ENCODE measurements at places on chromosomes 2 and 18.

DNA sequence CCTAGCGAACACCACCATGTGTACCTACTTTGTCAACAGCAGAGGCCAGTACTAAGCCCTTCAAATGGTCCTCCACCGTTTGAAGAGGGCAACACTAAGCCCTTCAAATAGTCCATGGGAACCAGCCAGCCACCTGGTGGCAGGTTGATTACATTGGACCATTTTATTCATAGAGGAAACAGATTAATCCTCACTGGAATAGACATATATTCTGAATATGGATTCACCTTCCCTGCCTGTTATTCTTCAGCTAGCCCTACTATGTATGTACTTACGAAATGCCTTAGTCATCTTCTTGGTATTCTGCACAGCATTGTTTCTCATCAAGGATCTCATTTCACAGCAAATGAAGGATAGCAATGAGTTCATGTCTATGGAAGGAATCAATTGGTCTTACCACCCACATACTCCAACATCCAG is 10.0 kb upstream of the ZNF396 start:
- DNase-seq, result no peak

DNA sequence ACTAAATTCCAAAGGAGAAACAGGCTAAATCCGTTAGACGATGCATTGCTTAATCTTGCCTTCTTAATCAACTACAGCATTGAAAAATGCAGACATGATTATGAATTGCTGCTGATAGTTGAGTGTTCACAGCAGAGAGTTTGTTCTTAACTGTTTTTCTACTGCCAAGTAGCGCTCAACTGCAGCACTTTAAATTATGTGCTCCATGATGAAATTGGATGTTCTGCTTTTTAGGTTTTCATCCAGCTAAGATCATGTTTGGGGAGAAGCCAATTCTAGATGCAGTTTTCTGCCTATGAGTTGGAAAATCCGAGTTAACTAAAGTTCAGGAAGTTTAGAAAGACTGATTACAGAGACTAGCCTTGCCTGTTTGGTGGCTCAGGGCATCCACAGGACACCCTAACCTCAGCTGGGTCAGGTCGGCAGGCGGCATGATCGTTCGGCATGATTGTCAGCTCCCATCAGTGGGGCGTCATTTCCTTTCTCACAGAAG is 119.4 kb upstream of the PIEZO2 start:
- DNase-seq, result no peak

DNA sequence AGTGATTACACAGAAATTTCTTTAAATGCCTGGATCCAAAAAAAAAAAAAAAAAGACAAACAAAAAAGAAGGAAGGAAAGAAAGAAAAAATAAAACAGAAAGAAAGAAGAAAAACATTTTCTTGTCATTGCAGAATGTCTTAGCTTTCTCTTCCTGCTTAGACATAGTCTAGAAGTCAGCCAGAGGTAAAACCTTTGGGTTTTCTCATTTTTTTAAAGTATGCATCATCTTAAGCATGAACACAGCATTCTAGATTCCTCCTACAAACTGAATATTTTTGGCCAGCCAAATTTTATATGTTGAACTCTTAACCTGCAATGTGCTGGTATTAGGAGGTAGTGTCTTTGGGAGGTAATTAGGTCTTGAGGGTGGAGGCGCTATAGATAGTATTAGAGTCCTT is 243.9 kb downstream of the TRIB2 start:
- DNase-seq, result no peak

DNA sequence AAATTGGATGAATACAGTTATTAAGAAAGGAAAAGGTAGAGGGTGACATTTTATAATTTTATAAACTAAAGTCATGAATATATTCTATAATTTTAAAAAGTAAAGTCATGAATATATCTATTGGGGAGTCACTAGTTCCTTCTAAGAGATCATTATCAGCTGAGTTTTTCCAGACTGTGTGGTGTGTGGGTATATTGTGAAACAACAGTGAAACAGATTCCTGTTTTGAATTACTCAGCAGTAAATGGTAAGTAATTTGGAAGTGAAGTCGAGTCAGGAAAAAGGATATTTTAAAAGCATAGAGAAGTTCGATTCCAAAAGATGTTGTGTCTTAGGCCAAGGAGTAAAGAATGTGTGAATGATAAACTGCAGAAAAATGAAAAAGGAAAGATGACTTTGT is 1018.2 kb upstream of the NXPH2 start:
- DNase-seq, result no peak

GRCh38 chr2:56113382-56113975 is 70.3 kb upstream of the CCDC85A start:
- no peak for DNase-seq

DNA sequence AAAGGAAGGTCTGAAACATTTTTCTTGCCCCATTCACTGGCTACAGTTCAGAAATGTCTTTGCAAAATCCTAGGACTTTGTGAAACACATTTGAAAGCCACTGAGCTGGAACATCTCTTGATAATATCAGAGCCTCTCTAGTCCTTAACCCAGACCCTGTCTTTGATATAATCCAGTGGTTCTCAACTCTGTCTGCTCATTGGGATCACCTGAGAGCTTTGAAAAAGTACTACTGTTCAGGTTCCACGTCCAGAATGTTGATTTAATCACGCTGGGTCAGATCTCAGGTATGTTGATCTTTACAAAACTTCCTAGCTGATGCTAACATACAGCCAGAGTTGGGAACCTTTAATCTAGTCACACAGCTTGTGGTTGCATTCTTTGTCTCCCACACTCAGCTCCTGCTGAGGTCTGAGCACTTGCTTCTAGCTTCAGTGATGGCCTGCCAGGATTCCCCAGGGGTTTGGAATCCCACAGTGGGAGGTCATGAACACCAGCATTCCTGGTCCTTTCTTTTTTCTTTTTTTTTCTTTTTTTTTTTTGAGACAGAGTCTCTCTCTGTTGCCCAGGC is 262.7 kb downstream of the SETBP1 start:
- DNase-seq, result no peak
